Breast epithelium (tissue), 4 donors: ENCODE measurements at places on chromosomes 3 and 15. TPM values are rescaled to one million over a fixed set of nuclear protein-coding genes. Genes with fewer than 3 reads are reported as not detected.

- no peak overlapping the region for H3K4me3 ChIP-seq
- no peaks in the 10 kb centered on the region for H3K4me1 ChIP-seq
Measured at GRCh38 chr3:184696697-184697096, 15.2 kb downstream of the MAGEF1 start.

DNA sequence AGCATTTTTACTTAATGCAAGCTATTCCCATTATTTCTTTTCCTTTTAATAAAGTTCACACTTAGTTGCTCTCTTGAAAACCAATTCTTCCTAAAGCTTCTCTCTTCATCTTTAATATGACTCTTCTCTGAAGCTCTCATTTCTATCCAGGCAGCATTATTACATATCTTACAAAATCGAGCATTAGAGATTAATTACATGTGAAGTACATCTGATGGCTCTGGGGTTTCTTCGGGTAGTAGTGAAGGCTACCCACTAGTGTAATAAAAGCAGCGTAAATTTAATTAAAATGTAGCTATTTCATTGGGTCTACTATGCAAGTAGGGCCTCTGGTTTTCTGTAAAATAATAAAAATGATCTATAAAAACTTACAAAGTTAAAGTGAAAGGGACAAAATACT, 513.6 kb upstream of the DPH6 start:
- H3K27ac ChIP-seq: no peak overlapping the region

DNA sequence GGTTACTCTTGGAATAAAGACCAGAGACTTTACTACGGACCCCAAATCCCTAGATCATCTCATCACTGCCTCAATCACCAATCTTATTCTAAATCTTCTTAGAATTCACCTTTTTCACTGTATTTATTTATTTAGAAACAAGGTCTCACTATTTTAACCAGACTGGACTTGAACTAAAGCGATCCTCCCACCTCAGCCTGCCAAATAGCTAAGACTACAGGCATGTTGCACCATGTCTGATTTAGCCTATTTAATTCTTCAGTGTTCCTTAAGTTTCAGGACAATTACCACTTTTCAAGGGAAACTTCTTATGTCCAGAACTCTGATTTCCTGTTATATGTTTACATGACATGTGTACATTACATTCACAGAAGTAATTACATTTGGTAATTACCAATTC, 238.0 kb upstream of the COL8A1 start:
- H3K4me1 ChIP-seq: no peaks in the 10 kb centered on the region
- no peak overlapping the region for H3K4me3 ChIP-seq
- H3K27ac ChIP-seq: no peak overlapping the region
- H3K36me3 ChIP-seq: no peaks in the 10 kb centered on the region
- H3K27me3 ChIP-seq: no peaks in the 10 kb centered on the region

The CTSH gene
- total RNA-seq: 272 TPM

DNA sequence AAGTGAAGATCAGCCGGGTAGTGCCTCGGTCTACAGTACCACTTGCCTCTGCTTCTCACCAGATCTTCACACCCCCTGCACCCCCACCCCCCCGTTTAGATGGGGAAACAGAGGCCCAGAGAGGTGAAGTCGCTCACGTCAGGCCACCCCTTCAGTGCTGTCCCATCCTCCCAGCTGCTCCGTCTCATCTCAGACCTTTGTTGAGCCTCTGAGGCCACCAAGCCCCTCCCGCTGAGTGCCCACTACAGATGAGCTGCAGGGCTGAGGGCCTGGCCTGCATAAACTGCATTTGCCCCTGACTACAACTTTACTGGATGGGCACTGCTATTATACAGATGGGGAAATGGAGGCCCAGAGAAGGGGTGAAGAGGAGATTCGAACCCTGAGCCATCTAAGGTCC, 35.8 kb downstream of the ADAMTS7 start:
- H3K27ac ChIP-seq: no peak overlapping the region
- DNase-seq: no peak
- no peak overlapping the region for H3K4me3 ChIP-seq
- no peaks in the 10 kb centered on the region for H3K27me3 ChIP-seq
- no peaks in the 10 kb centered on the region for H3K4me1 ChIP-seq

- H3K27me3 ChIP-seq: no peaks in the 10 kb centered on the region
- H3K36me3 ChIP-seq: no peaks in the 10 kb centered on the region
- H3K4me3 ChIP-seq: no peak overlapping the region
- H3K4me1 ChIP-seq: no peaks in the 10 kb centered on the region
Measured at GRCh38 chr3:142366434-142366833, 81.4 kb downstream of the XRN1 start.

The RAB6B gene
- total RNA-seq: 3.4 TPM

DNA sequence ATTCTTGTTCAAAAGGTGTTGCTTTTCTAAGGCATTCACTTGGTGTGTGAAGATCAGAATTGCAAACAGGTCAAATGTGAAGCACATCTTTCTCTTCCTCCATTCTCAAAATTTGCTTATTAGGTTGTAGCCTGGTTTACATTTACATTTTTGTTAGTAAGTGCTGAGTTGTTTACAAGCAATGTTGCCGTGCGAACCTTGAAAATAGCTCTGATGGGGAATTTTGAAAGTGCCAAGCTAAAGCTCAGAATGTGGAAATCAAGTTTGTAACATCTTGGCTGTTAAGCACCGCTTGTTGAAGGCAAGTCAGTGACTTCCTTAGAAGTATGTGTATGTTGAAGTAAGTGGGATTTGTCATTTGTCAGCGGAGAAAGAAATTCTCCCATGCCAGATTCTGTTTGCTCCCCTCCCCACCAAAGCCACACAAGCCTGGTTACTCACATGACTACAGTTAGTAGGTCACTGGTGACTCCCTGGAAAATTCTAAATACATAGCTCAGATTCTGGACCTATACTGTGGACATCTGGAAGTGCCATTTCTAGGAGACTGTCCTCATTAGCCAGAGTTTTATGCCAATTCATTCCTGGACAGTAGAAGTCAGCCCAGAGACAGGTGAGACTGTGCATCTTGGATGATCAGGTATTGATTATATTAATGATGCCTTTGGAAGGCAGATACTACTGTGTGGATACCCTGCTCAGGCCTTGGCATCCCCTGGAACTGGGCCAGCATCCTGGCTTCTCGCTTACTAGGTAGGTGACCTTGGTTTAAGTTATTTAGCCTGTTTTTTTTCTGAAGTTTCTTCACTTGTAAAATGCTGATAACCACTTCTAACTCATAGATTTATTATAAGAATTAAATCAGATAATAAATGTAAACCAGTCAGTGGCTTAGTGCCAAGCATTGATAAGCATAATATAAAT, 390.6 kb upstream of the SEMA6D start:
- H3K36me3 ChIP-seq: no peaks in the 10 kb centered on the region
- H3K4me1 ChIP-seq: no peaks in the 10 kb centered on the region
- H3K4me3 ChIP-seq: no peak overlapping the region
- no peaks in the 10 kb centered on the region for H3K27me3 ChIP-seq

The KLHDC8B gene
- 106 TPM for total RNA-seq

DNA sequence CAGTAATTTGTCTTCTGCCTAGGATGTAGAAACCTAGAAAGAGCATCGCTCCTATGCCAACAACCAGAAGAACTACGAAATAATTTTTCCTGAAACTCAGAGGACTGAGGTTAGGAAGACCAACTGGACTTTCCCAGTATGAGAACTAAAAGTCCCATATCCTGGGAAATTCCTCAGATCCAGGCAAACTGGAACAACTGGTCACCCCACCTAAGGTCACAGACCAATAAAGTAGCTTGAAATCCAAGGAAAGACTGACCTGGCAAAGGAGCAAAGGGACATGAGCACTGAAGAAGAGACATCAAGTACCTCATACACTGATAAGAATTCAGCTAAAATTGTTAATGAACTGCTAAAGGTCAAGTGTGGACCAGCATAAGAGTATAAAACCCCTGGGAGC, 6.6 kb downstream of the RPL39L start:
- H3K27ac ChIP-seq: no peak overlapping the region
- H3K4me1 ChIP-seq: no peaks in the 10 kb centered on the region
- H3K36me3 ChIP-seq: no peaks in the 10 kb centered on the region
- H3K4me3 ChIP-seq: no peak overlapping the region
- no peaks in the 10 kb centered on the region for H3K27me3 ChIP-seq
- DNase-seq: no peak

GRCh38 chr3:112466020-112466419, 33.3 kb downstream of the BTLA start:
- no peaks in the 10 kb centered on the region for H3K36me3 ChIP-seq
- no peak overlapping the region for H3K27ac ChIP-seq
- H3K4me1 ChIP-seq: no peaks in the 10 kb centered on the region
- no peak for DNase-seq
- no peak overlapping the region for H3K4me3 ChIP-seq
- H3K27me3 ChIP-seq: no peaks in the 10 kb centered on the region

GRCh38 chr3:86056962-86057361, 934.0 kb downstream of the VGLL3 start:
- H3K4me1 ChIP-seq: no peaks in the 10 kb centered on the region
- no peaks in the 10 kb centered on the region for H3K36me3 ChIP-seq
- DNase-seq: no peak

DNA sequence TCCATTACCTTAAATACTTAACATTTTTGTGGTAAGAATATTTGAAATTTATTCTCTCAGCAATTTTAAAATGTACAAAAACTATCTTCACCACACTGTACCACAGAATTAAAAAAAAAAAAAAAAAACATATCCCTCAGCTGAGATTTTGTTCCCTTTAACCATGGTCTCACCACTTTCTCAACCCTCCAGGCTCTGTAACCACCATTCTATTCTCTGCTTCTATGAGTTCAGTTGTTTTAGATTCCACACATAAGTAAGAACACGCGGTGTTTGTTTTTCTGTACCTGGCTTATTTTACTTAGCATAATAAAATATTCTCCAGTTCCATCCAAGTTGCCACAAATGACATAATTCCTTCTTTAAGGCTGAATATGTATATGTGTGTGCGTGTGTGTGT, 41.5 kb downstream of the CSNK1G1 start:
- H3K27me3 ChIP-seq: no peaks in the 10 kb centered on the region
- no peak overlapping the region for H3K4me3 ChIP-seq
- H3K36me3 ChIP-seq: no peaks in the 10 kb centered on the region
- H3K4me1 ChIP-seq: no peaks in the 10 kb centered on the region
- H3K27ac ChIP-seq: no peak overlapping the region

The TUSC7 gene
- not detected for total RNA-seq

DNA sequence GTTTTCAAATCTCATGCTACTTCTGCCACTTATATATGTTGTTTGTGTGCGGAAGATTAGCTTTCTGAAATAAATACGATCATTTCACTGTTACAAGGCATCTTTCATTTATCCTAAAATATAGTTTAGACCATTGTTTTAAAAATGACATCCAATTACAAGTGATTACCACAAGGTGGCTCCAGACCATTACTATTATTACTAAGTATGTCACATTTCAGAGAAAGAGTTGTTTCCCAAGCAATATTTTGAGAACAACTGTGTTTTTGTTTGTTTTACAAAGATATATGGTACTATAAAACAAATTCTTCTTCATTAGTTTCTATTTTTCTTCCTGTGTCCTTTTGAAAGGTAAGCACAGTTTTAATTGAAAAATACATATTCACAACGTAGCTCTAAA, 136.0 kb upstream of the RAP2B start:
- no peaks in the 10 kb centered on the region for H3K27me3 ChIP-seq
- H3K4me1 ChIP-seq: no peaks in the 10 kb centered on the region
- DNase-seq: no peak
- H3K27ac ChIP-seq: no peak overlapping the region
- H3K36me3 ChIP-seq: no peaks in the 10 kb centered on the region
- H3K4me3 ChIP-seq: no peak overlapping the region

- H3K36me3 ChIP-seq: no peaks in the 10 kb centered on the region
- DNase-seq: no peak
- peak within 1 kb of the TSS; percentile 91 for H3K27ac ChIP-seq
- H3K4me3 ChIP-seq: peak within 1 kb of the TSS; percentile 83
- H3K27me3 ChIP-seq: no peaks in the 10 kb centered on the region
- peaks cover 5% of the 10 kb centered on the region for H3K4me1 ChIP-seq
Measured at GRCh38 chr15:90201130-90201943, at the start of gene SEMA4B. Gene SEMA4B (plus strand): TSS chr15:90201330. CDS start chr15:90201579, 249 bp downstream.

The PATL2 gene
- total RNA-seq: 1.6 TPM

DNA sequence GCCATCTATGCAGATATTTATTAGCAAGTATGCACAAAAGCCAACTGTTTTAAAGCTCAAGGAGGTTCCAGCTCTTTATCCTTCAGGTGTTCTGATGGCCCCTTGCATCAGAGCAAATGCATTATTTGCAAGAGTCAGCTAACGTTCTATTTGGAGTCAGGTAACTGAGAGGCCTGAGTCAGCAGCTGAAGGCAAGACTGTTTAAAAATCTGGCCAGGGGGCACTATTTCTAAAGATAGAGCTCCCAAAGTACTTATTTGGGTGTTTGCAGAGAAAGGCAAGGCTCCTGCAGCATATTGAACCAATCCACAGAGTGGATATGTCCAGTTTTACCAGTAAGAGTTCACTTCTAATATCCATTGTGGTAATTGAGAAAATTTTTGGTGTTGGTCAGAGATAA, 146.1 kb downstream of the LRTM1 start:
- DNase-seq: no peak
- no peaks in the 10 kb centered on the region for H3K27me3 ChIP-seq
- no peaks in the 10 kb centered on the region for H3K4me1 ChIP-seq
- H3K27ac ChIP-seq: no peak overlapping the region
- no peak overlapping the region for H3K4me3 ChIP-seq

GRCh38 chr3:198112031-198112430, 152.0 kb downstream of the LMLN start:
- H3K4me1 ChIP-seq: no peaks in the 10 kb centered on the region
- no peaks in the 10 kb centered on the region for H3K27me3 ChIP-seq
- no peak overlapping the region for H3K4me3 ChIP-seq
- no peaks in the 10 kb centered on the region for H3K36me3 ChIP-seq
- no peak for DNase-seq

The LRRC31 gene
- total RNA-seq: 0.29 TPM

GRCh38 chr3:52059781-52060180, 3.4 kb upstream of the DUSP7 start:
- H3K27me3 ChIP-seq: no peaks in the 10 kb centered on the region
- no peak overlapping the region for H3K4me3 ChIP-seq
- no peak for DNase-seq
- no peaks in the 10 kb centered on the region for H3K36me3 ChIP-seq

- H3K36me3 ChIP-seq: no peaks in the 10 kb centered on the region
- H3K4me1 ChIP-seq: no peaks in the 10 kb centered on the region
- no peak overlapping the region for H3K4me3 ChIP-seq
- H3K27ac ChIP-seq: no peak overlapping the region
- DNase-seq: no peak
Measured at GRCh38 chr3:64594134-64594533, 93.7 kb downstream of the ADAMTS9 start.

DNA sequence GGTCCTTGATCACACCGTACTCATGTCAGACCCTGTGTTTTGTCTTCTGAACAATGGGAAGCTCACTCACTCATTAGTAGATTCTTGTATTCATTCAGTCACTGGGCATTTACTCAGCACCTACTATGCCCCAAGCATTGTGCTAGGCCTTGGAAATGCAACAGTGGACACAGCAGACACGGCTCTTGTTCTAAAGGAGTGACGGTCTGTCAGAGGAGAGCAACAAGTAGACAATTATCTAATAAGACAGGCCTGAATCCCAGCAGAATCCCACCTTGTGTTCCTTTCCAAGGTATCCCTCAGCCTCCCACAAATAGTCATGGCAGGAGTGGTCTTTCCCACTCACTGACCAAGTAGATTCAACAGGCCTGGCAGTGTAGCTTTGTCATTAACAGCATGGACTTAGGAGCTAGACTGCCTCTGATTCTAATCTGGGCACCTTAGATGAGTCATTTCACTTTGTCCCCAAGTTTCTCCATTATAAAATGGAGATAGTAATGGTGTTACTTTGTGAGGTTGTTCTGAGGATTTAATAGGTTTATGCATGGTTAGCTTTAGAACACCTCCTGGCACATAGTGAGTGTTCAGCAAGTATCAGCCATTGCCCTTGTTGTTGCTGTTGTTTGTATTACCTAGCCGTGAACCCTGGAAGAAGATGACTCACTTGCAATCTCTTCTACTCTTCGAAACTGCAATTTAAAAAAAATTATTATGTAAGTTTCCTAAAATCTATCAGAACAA, 69.1 kb downstream of the SSUH2 start:
- H3K27me3 ChIP-seq: no peaks in the 10 kb centered on the region
- H3K4me1 ChIP-seq: no peaks in the 10 kb centered on the region
- no peak overlapping the region for H3K27ac ChIP-seq
